ENCODE measurements at places on chromosomes 12 and 14.

DNA sequence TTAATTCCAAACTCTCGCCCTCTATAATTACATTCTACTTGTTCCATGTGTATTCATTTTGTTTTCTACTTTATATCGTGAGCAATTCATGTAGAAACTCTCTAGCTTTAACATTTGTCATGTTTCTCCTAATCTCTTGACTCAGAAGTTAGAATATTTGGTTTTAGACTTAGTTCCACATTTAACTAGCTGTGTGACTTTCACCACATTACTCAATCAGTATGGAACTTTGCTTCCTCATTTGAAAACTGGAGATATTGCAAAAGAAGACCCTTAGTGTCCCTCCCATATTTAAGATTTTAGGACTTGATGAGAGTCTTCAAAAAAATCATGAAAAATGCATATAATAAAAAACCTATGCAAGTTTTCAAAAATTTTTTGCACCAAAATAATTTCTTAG, 447.5 kb downstream of the GXYLT1 start:
- no peak for DNase-seq

- no peak for DNase-seq
These were observed 6.3 kb upstream of the OR4E2 start for GRCh38 chr14:21647380-21647779.

DNA sequence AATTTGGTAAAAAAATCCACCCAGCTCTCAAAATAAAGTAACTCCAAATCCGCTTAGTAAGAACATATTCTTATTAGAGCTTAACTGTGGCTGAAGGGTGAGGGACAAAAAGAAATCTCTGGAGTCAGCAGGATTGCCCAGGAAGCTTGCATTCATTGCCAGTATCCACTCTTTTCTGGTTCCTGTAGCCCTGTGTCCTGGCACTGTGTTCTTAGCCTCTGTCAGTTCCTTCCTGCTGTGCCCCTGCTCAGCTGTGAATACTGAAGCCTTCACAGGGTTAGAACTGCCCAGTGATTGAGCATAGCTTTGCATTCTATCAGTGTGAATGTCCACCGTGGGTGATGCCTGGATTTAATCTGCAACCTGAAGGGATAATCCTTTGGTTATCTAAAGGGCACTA, 266.9 kb upstream of the PELI2 start:
- no peak for DNase-seq

DNA sequence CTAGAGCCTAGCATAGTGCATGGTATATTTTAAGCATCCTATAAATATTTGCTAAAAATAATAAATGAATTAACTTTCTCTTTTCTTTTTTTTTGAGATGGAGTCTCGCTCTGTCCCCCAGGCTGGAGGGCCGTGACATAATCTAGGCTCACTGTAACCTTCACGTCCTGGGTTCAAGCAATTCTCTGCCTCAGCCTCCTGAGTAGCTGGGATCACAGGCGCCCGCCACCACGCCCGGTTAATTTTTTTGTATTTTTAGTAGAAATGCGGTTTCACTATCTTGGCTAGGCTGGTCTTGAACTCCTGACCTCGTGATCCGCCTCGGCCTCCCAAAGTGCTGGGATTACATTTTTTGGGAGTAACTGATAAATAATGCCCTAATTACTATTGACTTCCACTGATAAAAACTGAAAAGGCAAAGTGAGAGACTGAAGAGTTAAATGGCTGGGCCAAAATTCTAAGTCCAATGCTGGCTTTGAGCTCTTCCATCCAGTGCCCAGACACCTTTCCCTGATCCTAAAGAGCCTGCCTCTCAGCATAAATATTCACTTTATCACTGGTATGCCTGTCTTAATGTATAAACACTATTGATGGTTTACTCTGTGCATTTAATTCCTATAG, 213.0 kb upstream of the KRR1 start:
- DNase-seq, result no peak

DNA sequence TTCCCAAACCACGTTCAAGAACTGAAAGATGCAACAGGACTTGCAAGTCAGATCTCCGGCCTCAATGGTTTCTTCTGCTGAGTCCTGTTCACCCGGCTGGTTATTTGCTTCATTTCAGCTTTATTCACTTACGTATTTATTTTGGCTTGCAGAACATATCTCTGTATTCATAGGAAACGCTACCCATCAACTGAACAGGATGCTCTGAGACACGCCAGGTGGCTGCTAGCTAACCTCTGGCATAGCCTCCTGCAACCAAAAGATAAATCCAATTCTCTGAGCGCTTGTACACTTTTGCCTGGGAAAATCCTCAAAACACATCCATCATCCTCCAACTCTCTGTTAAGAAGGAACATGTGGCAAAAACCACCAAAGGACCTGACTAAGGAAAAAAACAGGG, 17.3 kb downstream of the MAP3K9 start:
- DNase-seq, result no peak

GRCh38 chr12:93003531-93004239, 74.6 kb upstream of the EEA1 start:
- DNase-seq, result no peak

DNA sequence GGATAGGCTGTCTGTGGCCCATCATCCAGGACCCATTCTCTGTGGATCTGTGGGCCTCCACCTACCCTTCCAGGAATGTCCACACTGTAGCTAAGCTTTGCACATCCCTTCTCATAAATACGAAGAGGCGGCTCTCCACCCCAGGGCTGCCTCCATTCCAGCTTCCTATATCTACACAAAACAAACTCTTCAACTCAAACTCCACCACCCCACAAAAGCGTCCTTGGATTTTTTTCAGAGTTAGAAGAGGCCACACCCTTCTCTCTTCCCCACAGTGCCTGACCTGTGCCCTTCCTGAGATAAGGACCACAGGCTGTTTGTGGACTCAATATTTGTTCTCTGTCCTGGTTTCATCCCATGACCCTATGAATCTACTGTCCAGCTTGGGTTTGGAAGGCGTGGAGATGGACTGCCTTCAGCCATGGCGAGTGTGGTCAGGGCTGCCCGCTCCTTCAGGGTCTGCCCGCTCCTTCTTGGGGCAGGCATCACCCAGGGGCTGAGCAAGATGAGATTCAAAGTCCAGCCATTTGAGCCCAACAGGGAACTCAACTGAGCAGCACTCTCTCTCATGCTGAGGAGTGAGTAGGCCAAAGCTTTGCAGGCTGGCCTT, 13.0 kb upstream of the SERPINA12 start:
- no peak for DNase-seq

DNA sequence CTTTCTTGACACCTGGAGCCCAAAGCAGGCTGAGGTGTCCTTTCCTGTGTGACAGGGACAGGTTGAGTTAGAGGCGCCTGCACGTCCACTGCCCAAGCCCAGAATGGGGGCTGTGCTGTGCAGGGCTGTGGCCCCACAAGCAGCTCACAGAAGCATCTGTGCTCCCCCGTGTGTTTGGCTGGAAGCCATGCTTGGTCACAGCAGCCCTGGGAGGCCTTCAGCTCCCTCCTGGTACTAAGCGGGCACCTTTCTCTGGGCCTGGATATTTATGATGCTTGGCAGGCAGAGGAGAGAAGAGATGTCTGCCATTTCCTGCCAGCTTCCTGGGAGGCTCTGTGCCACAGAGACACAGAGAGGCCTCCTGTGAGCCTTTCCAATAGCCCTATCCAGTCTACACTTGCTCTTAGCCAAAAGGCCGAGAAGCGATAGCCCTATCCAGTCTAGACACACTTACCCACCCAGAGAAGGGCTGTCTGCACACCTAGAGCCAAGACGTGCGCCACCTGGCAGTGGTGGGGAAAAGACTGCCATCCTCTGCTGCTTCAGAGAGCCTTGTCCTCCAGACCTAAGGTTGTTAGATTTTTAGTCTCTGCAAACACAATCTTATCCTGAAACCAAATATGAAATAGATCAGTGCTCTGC, 117.4 kb downstream of the GCH1 start:
- DNase-seq, result no peak

GRCh38 chr12:74599932-74600331, 62.3 kb downstream of the ATXN7L3B start:
- DNase-seq, result no peak

DNA sequence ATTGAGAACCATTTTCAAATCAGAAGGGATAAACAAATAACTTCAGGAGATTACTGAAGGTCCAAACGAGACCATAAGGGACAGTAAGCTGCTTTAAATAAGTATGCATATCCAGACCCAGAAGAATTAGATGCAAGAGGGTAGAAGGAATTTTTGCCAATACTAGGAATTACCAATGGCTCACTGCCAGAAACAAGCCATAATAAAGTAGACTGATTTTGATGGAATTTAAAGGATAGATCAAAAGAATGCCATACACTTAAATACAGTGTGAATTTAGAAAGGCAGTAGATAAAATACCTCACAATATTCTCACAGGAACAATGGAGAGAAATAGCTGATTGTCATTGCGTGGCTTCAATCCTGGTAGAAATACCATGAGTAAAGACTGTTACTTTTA, 5.3 kb downstream of the ANKS1B start:
- DNase-seq, result no peak

DNA sequence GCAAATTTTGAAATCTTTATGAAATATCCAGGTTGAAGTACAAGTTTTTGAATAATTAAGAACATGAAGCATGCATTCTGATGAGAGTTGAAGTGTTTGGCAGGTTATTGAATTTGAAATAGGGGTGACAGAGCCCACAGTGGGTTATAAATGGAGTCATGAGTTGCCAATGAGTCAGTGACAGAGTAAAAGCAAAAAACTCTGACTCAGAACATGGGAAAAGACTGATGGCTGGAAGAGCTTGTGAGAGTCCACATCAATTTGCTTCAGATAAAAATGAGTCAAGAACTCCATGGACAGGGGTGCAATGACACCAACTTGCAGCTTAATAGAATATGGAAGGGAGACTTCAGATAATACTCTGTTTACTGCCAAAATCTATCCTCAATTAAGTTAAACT, 105.3 kb downstream of the SLC6A15 start:
- DNase-seq, result no peak

- no peak for DNase-seq
These were observed 70.8 kb downstream of the HSPB8 start for GRCh38 chr12:119249383-119250155.

DNA sequence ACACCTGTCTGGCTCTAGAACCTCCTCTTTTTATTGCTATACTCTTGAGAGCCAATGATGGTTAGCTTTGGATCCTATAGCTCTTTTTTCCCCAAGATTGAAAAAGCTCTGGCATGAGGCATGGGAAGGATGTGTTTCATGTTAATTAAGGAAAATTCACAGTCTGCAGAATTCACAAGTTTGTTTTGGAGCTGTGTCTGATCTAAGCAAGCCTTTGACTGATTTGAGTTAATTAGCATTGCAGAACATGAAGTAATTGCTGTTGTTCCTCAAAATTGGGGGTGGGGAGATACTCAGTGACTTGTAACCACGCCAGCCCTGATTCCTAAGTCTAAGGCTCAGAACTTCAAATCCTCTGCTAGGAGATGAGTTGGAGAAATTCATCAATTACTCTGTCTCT, 205.0 kb downstream of the SUDS3 start:
- no peak for DNase-seq

- DNase-seq, result no peak
These were observed 109.3 kb downstream of the NAV3 start for GRCh38 chr12:77940011-77940423.

- no peak for DNase-seq
These were observed 3.9 kb downstream of the KDM2B start for GRCh38 chr12:121576851-121577391.

- no peak for DNase-seq
These were observed 203.7 kb upstream of the NUDT4 start for GRCh38 chr12:93174048-93174447.

DNA sequence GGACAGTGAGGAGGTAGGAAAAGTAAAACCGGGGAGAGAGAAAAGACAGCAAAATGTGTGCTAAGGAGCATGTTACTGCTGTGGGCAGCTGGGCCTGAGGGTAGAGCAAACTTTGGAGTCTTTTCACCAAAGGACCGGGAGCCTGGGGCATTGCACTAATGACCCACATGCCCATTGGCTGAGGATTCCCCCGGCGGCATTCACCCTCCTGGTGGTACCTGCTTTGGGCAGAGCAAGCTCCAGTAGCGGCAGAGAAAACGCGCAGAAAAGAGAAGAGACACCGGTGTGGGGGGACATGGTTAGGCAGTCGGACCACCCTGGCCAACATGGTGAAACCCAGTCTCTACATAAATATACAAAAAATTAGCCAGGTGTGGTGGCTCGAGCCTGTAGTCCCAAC, 83.4 kb upstream of the ESRRB start:
- no peak for DNase-seq

GRCh38 chr12:50555471-50555885, 50.7 kb downstream of the DIP2B start:
- DNase-seq, result no peak

- no peak for DNase-seq
These were observed 43.1 kb downstream of the LTBP2 start for GRCh38 chr14:74568911-74569310.

- DNase-seq, result no peak
These were observed 29.3 kb upstream of the PEX5 start for GRCh38 chr12:7160183-7160582.

DNA sequence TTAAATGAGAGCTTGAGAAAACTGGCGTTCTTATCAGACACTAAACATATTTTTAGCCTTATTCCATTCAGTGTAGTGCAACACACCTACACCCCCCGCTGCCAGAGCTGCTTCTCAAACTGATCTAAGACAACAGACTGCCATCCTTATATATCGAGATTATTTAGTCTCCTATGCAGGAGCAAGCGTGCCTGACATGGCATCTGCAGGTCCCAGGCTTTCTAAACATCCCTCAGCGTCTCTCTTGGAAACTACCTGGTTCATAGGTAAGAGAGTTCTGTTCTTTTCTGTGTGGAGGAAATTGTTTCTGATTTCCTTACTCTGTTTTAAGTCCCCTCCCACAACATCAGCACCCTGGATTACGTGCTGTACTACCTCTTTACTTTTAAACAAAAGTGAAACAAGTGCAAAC, 117.1 kb upstream of the PTPRB start:
- DNase-seq, result no peak

DNA sequence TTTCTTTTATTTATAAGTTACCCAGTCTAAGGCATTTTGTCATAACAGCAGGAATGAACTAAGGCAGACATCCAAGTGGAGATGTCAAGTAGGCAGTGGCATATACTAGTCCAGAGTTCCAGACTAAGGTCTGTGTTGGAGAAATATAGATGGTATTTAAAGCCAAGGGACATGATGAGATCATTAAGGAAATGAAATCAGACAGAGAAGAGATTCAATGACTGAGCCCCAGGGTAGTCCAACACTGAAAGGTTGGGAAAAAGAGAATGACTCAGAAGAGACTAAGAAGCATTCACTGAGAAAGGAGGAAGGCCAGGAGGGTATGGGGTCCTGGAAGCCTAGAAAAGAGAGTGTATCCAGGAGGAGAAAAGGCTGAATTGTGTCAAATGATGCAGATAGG, 442.2 kb upstream of the CCDC196 start:
- no peak for DNase-seq

GRCh38 chr14:72558721-72559120, 335.2 kb downstream of the DPF3 start:
- no peak for DNase-seq

DNA sequence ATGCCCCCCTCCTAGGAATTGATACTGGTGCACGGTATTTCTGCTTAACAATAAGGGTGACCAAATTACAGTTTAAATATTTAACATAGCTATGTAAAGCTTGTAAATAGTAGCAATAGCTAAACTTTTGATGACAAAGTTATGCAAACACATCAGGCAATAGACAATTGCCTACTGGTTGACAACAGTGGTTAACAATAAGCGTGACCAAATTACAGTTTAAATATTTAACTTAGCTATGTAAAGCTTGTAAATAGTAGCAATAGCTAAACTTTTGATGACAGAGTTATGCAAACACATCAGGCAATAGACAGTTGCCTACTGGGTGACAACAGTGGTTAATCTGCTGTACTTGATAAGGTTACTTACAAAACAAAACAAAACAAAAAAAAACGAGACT, 886.5 kb upstream of the FLRT2 start:
- DNase-seq, result no peak
